Activated T-cell treated with anti-CD3 and anti-CD28 coated beads, Interleukin-2, amount 50 U/mL, for 72 hours (primary cell): ENCODE measurements at places on chromosomes 1 and 21. TPM values are rescaled to one million over a fixed set of nuclear protein-coding genes. Genes with fewer than 3 reads are reported as not detected.

The SH2D5 gene
- 0.34 TPM for total RNA-seq

DNA sequence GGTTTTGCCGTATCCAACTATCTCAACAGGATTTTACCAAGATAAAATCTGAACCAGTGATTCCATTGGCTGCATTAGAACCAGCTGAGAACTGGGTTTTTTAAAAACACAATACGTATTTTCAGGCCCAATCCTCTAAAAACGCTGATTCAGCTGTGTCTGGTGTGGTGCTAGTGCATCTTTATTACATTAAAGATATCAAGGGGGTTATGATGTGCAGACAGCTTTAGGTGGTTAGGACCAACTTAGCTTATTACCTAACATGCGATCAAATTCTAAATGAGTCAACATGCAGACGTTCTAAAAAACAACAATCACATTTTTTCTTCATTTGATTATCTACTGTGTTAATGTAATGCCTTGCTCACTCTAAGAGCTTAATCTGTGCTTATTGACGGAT, 32.0 kb upstream of the EXO1 start:
- DNase-seq = no peak
- no peaks in the 10 kb centered on the region for H3K36me3 ChIP-seq
- H3K27ac ChIP-seq = no peak overlapping the region

GRCh38 chr1:160129046-160129445, 13.5 kb downstream of the ATP1A2 start:
- H3K27me3 ChIP-seq = peaks cover 28% of the 10 kb centered on the region
- H3K4me3 ChIP-seq = no peak overlapping the region
- H3K27ac ChIP-seq = no peak overlapping the region
- H3K4me1 ChIP-seq = no peaks in the 10 kb centered on the region
- no peaks in the 10 kb centered on the region for H3K36me3 ChIP-seq
- DNase-seq = no peak

The TSTD1 gene
- total RNA-seq = 78.0 TPM

- no peak overlapping the region for H3K27ac ChIP-seq
- no peaks in the 10 kb centered on the region for H3K36me3 ChIP-seq
- no peak overlapping the region for H3K4me3 ChIP-seq
- H3K4me1 ChIP-seq = peaks cover 15% of the 10 kb centered on the region
- no peak for DNase-seq
Measured at GRCh38 chr1:64176659-64177058, 26.8 kb upstream of the UBE2U start.

DNA sequence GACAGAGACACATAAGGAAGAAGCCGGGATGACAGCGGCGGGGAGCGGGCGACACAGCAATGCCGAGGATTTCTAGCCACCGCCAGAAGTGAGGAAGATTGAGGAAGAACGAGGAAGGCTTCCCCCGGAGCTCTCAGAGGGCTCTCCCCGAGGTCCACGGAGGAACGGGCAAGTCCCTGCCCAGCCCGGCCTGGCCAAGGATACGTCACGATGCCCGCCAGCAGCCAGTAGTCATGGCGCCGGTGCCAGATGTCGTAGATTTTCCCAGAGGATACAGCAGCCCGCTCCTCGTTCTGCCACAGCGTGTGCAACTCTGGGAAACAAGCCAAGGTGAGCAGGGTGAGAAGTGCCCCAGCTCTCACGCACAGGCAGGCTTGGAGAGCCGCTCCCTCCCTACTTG, 65.9 kb downstream of the KCNAB2 start:
- DNase-seq = no peak
- H3K36me3 ChIP-seq = no peaks in the 10 kb centered on the region
- H3K27ac ChIP-seq = no peak overlapping the region
- H3K4me3 ChIP-seq = no peak overlapping the region
- H3K27me3 ChIP-seq = peaks cover 28% of the 10 kb centered on the region
- no peaks in the 10 kb centered on the region for H3K4me1 ChIP-seq

DNA sequence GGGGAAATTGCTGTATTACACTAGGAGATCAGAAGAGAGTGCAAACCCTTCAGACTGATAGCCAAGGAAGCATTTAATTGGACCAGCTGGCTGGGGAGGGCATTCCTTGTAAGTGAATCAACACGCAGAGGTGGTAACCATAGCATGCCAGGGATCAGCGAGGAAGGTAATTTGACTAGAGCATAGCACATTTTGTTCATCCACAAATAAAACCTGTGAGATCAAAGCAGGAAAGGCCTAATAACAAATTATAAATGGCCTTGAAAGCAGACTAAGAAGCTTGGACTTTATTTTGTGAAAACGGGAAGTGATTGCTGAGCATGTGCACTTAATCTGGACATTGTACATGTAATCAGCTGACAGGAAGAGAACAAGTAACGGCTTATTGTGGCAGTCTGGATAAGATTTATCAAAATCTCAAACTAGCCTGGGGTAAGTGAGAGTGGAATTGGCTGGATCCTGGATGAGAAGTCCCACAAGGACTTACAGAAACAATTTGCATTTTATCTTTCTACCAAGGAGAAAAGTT, 11.7 kb upstream of the CD55 start:
- peak overlapping the region; percentile 35 for H3K4me3 ChIP-seq
- H3K36me3 ChIP-seq = no peaks in the 10 kb centered on the region
- peaks cover 17% of the 10 kb centered on the region for H3K4me1 ChIP-seq
- H3K27me3 ChIP-seq = no peaks in the 10 kb centered on the region
- no peak for DNase-seq

The BMP8B gene
- total RNA-seq = 0.69 TPM

- no peaks in the 10 kb centered on the region for H3K27me3 ChIP-seq
- no peak for DNase-seq
- H3K4me3 ChIP-seq = no peak overlapping the region
- peaks cover 33% of the 10 kb centered on the region for H3K4me1 ChIP-seq
- no peak overlapping the region for H3K27ac ChIP-seq
Measured at GRCh38 chr1:24382165-24382577, 31.4 kb downstream of the STPG1 start.

DNA sequence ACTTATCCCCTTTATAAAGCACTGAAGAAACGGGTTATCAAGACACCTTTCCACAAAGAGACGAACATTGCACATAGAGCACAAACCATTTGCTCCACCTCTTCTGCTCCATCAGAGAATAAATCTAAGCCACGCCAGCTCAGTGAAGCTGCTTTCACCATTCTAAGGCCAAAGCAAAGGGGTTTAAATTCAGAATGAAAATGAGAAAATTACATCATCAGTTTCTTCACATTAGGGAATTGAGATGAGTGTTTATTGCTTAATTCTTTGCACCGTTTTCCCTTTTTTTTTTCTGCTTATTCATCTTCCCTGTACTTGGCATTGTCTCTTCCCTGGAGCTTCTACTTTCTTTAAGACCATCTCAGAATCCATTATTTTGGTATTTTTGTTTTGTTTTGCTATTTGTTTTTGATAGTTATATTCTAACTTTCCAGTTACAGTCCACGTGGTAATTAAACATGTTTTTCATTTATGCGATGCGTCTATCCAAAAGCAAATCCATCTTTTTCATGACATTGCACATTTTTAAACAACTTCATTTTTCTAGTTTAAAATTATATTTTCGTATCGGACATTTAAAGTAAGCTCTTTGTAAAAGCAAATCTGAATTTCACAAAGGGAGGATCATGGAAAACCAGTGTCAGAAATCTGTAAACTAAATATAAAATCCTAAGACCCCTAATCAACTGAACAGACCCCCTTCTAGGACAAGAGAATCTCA, 1.9 kb upstream of the OR2T34 start:
- H3K27ac ChIP-seq = no peak overlapping the region
- H3K36me3 ChIP-seq = no peaks in the 10 kb centered on the region
- peak overlapping the region; percentile 23 for H3K4me3 ChIP-seq
- no peaks in the 10 kb centered on the region for H3K27me3 ChIP-seq

The PROX1 gene
- not detected for total RNA-seq

The BTBD8 gene
- total RNA-seq = 3.1 TPM

The NPR1 gene
- 0.07 TPM for total RNA-seq

GRCh38 chr21:45504021-45504515, 38.2 kb downstream of the SLC19A1 start:
- H3K27ac ChIP-seq = no peak overlapping the region
- no peaks in the 10 kb centered on the region for H3K4me1 ChIP-seq
- H3K4me3 ChIP-seq = no peak overlapping the region
- no peak for DNase-seq

DNA sequence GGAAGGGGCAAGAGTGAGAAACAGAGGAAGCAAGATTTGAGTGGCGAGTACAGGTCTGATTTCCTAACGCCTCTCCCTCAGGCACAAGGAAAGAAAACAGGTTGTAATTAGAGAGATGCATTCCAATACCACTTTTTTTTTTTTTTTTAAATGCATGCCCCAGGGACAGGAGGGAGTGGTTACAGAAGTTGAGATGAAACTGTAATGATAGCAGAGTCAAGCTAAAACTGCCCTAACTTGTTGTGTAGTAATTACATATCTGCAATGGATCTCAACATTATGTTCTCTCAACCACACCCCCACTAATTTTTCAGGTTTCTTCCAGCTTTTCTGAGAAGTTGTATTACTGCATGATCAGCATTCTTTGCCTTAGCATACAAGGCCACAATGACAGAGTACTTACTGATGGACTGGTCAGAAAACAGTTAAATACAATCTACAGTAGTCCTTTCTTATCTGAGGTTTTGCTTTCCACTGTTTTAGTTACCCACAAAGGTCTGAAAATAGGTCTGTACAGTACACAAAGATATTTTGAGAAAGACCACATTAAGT, 5.5 kb downstream of the ETV3 start:
- peak overlapping the region; percentile 51 for H3K4me3 ChIP-seq
- peak overlapping the region; percentile 4 for H3K27ac ChIP-seq
- H3K27me3 ChIP-seq = no peaks in the 10 kb centered on the region

DNA sequence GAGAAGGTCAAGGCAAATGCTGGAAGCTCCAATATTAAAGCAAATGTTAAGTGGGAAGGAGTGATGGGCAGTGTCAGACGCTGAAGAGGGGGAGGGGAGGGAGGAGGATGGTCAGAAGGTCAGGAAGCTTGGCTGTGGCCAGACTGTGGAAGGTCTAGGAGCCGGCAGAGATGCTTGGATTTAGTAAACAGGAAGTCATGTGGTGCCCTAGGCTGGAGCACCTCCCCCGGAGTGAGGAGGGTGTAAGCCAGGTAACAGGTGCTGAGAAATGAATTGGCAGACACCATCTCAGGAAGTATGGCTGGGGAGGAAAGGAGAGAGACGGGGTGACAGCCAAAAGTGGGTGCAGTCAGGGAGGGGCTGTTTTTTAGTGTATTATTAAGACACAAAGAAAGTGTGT, 17.7 kb downstream of the CSMD2 start:
- H3K36me3 ChIP-seq = no peaks in the 10 kb centered on the region
- no peaks in the 10 kb centered on the region for H3K4me1 ChIP-seq
- H3K27me3 ChIP-seq = peaks cover 20% of the 10 kb centered on the region

The OR2L5 gene
- total RNA-seq = not detected

GRCh38 chr1:241722947-241723346, 70.9 kb downstream of the WDR64 start:
- H3K27me3 ChIP-seq = peaks cover 24% of the 10 kb centered on the region

- H3K27ac ChIP-seq = no peak overlapping the region
- peak; percentile 67 for DNase-seq
- peaks cover 72% of the 10 kb centered on the region for H3K27me3 ChIP-seq
- H3K36me3 ChIP-seq = no peaks in the 10 kb centered on the region
Measured at GRCh38 chr1:38818175-38818976, 41.2 kb downstream of the RRAGC start.

The IL24 gene
- total RNA-seq = 5.2 TPM

GRCh38 chr1:187627516-187627915, 798.8 kb downstream of the PLA2G4A start:
- H3K27ac ChIP-seq = no peak overlapping the region
- H3K4me1 ChIP-seq = no peaks in the 10 kb centered on the region
- no peaks in the 10 kb centered on the region for H3K27me3 ChIP-seq
- H3K36me3 ChIP-seq = peaks cover 1% of the 10 kb centered on the region
- H3K4me3 ChIP-seq = no peak overlapping the region

The LCE1B gene
- total RNA-seq = not detected

DNA sequence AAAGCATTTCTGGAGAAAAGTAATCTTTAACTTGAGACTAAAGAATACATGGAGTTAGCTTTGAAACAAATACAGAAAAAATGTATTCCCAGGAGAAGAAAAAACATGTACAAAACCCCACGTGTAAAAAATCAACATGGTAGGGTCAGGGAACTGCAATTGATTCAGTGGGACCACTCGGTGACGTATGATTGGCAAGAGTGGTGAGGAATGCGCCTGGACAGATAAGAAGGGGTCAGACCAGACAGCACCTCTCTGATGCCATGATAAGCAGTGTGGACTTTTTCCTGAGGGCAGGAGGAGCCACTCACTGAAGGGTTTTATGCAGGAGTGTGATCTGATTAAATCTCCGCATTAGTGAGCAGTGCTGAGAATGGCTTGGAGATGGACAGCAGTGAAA, 142.5 kb downstream of the DAB1 start:
- H3K27me3 ChIP-seq = no peaks in the 10 kb centered on the region
- no peaks in the 10 kb centered on the region for H3K36me3 ChIP-seq
- no peaks in the 10 kb centered on the region for H3K4me1 ChIP-seq
- DNase-seq = no peak
- H3K4me3 ChIP-seq = no peak overlapping the region

DNA sequence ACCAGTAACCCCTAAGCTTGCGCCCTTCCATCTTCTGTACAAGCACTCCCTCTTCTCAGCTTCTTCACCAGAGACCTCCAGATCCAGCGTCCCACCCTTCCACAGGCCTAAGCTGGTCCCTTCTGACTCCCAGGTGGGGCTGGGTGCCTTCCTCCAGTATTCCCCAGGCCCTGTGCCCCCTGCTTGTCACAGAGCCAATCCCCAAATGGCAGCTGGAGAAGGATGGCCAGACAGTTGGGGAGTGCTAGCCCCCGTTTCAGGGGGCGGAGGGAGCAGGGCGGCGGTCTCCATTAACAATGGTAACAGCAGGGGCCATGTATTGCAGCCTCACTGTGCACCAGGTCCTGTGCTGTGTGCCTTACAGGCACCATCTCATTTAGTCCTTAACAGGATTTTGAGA, 85.7 kb downstream of the KCNN3 start:
- DNase-seq = no peak
- H3K27me3 ChIP-seq = no peaks in the 10 kb centered on the region
- no peaks in the 10 kb centered on the region for H3K36me3 ChIP-seq
- peak overlapping the region; percentile 78 for H3K27ac ChIP-seq

DNA sequence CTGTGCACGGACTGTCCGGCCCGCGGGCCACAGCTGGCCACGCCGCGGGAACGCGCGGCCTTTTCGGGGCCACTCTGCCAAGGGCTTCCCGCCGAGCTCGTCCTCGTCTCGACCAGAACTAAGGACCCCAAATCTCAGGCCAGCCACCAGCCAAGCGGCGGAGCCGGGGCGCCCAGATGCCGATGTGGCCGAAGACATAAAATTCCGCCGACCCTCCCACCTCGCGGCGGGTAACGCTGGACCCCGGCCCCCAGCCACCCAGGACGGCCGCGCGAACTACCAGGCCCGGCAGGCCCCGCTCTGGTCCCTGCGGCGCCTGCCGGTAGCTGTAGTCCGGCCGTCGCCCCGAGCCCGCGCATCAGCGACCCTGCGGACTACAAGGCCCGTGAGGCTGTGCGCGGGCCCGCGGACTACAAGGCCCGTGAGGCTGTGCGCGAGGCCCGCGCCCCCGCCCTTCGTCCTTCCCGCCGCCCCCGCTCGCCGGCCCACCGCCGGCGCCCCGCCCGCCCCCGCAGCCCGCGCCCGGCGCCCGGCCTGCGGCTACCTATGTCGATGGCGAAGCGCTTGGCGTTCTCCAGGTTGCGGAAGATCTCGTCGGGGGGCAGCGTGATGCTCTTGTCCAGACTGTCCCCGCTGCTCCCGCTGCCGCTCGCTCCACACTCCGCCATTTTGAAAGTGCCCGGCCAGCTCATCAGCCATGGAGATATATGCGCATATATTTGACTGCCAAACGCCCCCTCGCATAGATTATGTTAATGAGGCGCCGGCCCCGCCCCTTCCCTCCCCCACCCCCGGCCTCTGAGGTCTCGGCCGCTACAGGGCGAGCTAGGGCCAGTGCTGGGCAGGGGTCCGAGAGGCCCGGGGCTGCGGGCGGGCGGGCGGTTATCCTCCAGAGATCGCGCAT, at the start of gene PANK4:
Gene PANK4 (minus strand): TSS at position 677 of the 904 bp plus-strand sequence. CDS start 9 bp downstream, at position 668.
- peaks cover 49% of the 10 kb centered on the region for H3K4me1 ChIP-seq
- no peaks in the 10 kb centered on the region for H3K27me3 ChIP-seq
- peak within 1 kb of the TSS; percentile 85 for H3K27ac ChIP-seq

The OPRD1 gene
- not detected for total RNA-seq
